ENCODE measurements at places on chromosomes 5 and 9.

DNA sequence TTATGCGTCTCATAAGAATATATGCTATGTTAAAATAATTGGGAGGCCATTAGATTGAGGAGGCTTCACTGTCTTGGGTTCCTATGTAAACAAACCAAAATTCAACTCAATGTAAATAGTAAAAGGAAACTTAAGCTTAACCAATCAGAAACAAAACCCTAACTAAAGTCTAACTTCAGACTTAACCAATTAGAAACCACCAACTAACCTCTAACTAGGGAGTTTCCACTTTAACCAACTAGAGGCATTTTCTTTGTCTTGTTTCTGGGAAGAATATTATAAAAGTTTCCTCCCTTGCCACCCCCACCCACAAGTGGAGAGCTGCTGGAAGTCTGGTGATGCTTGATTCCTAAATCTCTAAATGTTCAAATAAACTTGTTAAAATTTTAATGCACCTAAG, 214.5 kb downstream of the SEMA5A start:
- DNase-seq: no peak

DNA sequence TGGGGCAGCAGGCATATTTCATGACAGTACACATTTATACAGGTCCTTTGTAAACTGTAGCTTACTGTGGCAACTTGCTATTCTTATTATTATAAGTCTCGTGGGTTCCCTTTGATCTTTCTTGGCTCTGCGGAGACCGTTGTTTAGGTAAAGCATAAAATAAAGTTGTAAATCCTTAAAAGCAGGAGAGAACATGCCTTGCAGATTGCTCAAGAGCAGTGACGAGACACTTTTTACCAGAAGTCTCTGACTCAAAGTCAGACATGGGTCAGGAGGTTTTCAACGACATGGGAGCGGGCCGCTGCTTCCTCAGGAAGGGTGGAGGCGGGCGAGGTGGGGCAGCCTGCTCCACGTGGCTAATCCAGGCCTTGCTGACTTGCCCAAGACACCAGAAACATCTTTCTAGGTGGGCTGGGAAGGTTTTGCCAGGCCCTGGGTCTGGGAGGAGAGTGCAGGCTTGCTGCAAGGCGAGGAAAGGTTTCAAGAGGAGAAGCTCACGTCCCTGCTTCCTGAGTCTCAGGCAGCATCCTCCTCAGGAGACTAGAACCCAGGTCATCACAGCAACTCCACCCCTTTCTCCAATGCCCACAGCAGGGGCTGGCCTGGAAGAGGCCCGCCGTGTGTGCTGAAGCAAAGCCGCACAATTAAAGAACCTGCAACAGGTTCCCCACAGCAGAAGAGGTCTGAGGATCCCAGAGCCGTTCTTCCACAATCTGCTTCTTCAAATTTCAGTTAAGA, 6.5 kb downstream of the TBC1D2 start:
- no peak for DNase-seq

GRCh38 chr9:106077731-106078130, 383.4 kb downstream of the TMEM38B start:
- no peak for DNase-seq

GRCh38 chr5:139641116-139642080, 6.8 kb upstream of the CXXC5 start:
- DNase-seq: no peak

DNA sequence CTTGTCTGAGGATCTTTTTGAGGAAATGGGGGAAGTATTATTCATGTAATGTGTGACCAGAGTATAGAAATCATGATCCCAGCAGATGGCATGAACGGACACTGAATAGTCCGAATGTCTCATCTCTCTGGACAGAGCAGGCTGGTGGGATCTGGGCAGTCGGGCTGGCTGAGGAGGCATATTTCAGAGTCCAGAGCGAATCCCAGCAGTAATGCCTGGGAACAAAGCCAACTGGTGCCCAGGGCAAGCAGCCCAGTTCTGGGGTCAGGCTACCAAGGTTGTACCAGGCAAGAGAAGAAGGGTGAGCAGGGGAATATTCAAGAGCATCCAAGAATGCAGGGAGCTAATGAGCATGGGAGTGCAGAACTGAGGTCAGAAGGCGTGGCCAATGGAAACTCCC, 306.4 kb downstream of the ZSWIM6 start:
- DNase-seq: no peak

GRCh38 chr5:171537070-171537849, 117.8 kb downstream of the FGF18 start:
- DNase-seq: no peak

GRCh38 chr5:172833686-172834414, at the start of gene ERGIC1:
TSS of gene ERGIC1 (plus strand) at chr5:172834251. CDS start at chr5:172834414, 163 bp downstream.
- DNase-seq: peak; percentile 53

- no peak for DNase-seq
These were observed 137.1 kb downstream of the FOXD1 start for GRCh38 chr5:73311291-73312110.
